ENCODE measurements at places on chromosomes 5 and 9.

DNA sequence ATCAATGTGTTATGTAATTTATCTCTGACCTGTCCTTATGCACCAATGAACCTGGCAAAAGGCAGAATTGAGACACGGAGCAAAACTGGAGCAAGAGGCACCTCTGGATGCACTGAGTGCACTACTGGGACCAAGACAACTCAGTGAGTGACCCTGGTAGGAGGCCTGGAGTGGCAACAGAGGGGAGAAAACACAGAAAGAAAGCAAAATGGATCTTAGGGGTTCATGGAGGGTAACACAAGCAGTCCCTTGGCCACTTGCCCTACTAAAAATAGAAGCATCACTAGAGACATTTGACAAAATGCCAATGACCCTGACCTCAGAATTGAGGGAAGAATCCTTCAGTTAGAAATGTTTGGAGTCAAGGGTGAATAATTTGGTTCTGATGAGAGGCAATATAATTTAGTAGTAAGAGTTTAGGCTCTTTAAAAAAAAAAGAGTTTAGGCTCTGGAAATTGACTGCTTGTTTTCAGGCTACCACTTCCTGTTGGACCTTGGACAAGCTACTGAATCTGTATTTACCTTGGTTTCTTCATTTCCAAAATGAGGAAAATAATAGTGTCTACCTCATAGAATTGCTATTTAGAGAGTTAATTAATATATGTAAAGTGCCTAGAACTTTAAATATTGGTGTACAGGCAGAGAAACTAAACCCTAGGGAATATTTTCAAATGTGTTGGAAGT, 234.9 kb upstream of the TARS1 start:
- DNase-seq = no peak

DNA sequence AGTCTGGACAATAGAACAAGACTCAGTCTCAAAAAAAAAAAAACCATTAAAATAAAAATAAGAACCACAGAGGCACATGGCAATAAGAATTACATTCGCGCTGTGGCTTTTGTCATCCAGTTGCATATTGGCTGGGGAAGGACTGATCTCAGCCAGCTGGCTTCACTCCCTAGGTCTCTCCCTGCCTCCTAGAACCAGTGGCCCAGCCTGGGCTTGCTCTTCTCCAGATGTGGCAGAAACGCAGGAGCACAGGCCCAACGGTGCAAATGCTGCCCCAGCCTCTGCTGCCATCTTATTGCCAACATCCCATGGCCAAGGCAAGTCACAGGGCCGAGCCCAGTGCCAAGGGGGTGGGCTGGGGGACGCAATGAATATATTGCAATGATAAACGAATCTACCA, 37.0 kb downstream of the NKX2-5 start:
- no peak for DNase-seq

GRCh38 chr5:57532513-57533497, 50.2 kb upstream of the ACTBL2 start:
- DNase-seq = no peak

DNA sequence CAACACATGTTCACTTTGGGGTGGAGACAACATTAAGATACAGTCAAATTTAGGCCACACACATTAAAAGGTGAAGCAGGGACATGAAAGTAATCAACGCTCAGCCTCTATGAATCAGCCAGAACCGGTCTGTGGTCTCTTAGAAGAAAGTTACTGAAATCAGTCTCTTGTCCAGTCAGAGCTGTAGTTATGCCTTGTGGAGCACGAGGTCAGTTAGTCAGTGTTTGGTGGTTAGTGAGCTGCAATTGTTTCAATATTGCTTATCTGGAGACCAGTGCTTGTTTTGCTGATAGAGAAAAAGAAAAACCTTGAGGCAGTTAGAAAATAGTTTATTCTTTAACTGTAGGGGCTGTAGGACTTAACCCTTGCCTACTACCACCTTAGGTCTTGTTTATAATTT, 157.8 kb upstream of the RASEF start:
- no peak for DNase-seq

DNA sequence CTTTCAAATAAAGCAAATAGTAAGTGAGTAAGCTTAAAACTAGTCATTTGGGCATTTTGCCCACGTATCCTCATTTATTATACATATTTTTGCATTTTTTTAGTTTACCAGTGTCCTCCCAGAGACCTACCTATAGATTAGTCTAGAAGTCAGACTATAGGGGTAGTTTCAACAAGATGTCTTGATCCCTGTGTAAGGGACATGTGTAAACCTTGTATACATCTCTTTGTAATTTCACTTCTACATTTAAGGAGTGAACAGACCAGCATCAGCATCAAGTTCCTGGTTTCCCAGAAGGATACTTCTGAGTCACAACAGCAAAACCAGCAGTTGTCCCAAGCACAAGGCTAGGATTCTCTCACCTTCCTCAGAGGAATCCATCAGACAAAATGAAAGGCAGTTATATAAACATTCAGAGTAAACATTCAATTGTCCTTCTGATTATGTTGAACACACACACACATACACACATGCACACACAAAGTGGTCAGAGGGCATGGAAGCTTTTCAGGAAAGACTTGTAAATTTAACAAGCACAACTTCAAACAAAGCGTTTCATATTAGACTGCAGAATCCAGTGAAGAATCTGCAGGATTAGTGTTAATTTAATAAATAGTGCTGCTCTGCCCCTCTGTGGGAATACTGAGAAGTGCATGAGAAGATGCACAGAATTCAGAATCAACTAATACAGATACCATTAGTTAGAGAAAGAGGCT, 55.4 kb downstream of the HINT1 start:
- DNase-seq = no peak

DNA sequence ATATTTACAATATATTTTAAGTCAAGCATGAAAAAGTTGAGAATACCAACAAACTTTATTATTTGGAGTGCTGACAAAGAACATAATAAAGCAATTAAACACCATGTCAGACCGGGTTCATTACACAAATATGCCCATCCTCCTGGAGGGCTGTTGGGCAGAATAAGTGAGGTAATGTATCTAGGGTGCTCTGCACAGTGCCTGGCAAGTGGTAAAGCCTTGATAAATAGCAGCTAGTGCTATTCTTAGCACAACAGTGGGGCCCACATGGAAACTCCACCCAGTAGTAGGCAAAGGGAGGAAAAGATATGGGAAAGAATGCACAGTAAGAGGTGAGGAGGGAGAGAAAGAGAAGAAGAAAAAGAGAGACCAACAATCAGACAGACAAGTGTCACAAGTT, 97.7 kb downstream of the SLC1A3 start:
- DNase-seq = no peak

DNA sequence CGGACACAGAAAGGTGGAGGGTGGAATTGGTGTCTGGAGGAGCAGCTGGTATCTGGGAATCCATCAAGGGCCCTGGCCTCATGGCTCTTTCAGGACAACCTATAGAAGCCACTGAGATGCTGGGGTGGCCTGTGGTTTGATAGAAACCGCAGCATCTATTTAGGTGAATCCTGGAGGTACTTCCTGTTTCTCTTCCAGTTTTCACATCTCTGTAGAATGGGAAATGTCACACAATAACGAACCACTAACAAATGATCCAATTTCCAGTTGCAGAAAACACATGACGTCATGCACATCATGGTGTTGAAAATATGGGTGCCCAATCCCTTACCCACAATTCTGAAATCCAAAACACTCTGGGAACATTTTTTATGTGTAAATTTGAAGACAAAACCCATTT, 52.2 kb downstream of the ROPN1L start:
- no peak for DNase-seq

DNA sequence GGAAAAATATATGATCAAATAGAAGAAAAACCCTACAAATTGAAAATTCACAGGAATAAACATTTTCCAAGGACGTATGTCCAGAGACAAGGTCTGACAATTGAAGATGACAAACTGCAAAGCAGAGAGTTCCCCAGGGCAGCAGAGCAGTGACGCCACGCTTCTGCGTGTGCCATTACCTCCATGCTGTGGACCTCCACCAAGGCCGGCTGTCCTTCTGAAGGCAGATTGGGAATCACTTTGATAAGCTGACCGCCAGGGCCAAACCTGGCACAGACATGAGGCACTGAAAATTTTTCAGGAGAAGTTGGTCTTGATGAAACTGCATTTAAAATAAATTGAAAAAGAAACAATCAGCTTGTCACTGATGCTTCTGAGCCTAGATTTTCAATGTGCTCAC, 18.6 kb downstream of the SEC16A start:
- DNase-seq = no peak

- DNase-seq = peak; percentile 9
Measured at GRCh38 chr5:87081511-87082372, 185.9 kb upstream of the RASA1 start.

Data from stimulated activated CD4-positive, alpha-beta T cell treated with anti-CD3 and anti-CD28 coated beads, TNF-alpha, amount 100 ng/mL, for 24 hours (primary cell).